Activated B cell treated with CpG ODN at 0.5 μM for 24 hours (primary cell): ENCODE measurements at places on chromosomes 16 and 17. TPM values are rescaled to one million over a fixed set of nuclear protein-coding genes. Genes with fewer than 3 reads are reported as not detected.
A peak's percentile ranks its signal among the peaks of the same experiment; 100 is the strongest.

- no peak for DNase-seq
These were observed 191.5 kb downstream of the FTO start for GRCh38 chr16:53895433-53895832.

- no peak for DNase-seq
These were observed 10.1 kb upstream of the SLC25A39 start for GRCh38 chr17:44334727-44335126.

- no peak for DNase-seq
These were observed 23.6 kb downstream of the CRISPLD2 start for GRCh38 chr16:84843149-84844048.

PHKG2 gene
- 45.3 and 51.4 TPM in 2 replicates for total RNA-seq

DNA sequence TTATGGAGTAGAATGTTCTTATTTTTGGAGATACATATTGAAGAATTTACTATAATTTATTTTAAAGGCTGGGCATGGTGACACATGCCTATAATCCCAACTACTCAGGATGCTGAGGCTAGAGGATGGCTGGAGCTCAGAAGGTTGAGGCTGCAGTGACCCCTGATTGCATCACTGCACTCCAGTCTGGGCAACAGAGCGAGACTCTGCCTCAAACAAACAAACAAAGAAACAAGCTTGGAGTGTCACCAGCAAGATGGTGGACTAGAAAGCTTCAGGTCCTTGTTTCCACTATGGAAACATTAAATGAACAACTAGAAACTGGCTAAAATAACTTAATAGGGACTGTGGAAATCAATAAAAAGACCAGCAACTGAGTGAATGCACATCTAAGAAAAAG, 17.9 kb upstream of the GPT2 start:
- DNase-seq, result no peak

CSNK2A2 gene
- total RNA-seq, result 77.3 and 85.5 TPM in 2 replicates

DNA sequence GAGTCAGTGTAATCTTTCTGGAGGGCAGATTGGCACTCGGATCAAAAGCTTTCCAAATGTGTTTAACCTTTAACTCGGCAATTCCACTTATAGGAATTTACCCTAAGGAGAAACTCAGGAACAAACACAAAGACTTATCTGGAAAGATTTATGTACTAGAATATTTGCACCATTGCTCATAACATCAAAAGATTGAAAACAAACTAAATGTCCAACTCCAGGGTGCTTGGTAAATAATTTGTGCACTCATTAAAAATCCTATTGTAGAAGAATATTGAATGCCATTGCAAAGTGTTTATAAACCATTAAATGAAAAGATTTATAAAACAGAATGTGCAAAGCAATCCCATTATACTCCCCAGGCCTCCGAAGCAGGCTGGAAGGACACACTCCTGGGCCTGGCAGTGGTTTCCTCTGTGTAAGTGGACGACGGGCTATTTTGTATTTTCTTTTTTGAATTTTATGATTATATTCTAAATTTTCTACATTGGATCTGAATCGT, 18.7 kb upstream of the RBFOX3 start:
- no peak for DNase-seq

PPY gene
- total RNA-seq, result not detected in 2 replicates

DNA sequence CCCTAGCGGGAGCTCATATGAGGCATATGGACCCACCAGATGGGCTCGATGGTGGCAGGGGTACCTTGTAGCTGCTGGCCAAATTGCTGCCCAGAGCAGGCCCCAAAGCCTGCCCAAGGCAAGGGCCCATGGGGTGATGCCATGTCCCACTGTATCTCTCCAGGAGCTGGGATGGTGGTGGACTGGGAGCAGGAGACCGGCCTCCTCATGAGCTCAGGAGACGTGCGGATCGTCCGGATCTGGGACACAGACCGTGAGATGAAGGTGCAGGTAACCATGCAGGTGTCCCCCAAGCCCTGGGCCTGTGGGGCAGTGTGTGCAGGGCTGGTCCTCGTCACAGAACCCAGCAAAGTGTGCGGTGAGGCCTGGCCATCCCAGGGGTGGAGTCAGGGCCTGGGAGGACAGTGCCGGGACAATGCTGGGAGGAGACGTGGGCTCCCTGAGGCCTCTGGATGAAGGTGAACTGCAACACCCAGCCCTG, 34.1 kb upstream of the CHMP6 start:
- DNase-seq, result no peak

GRCh38 chr17:8133399-8133798, 9.5 kb upstream of the HES7 start:
- DNase-seq, result no peak

- no peak for DNase-seq
These were observed 31.5 kb downstream of the UBE2G1 start for GRCh38 chr17:4334776-4335584.

FZD2 gene
- total RNA-seq, result 0.91 TPM in 2 replicates

GPR142 gene
- not detected in 2 replicates for total RNA-seq

GRCh38 chr17:49361129-49361901, 735 bp downstream of the ZNF652 start:
- peak; percentile 71 for DNase-seq

SLC13A2 gene
- total RNA-seq, result not detected in 2 replicates

- no peak for DNase-seq
These were observed 70.4 kb upstream of the SMURF2 start for GRCh38 chr17:64732336-64733006.

DNA sequence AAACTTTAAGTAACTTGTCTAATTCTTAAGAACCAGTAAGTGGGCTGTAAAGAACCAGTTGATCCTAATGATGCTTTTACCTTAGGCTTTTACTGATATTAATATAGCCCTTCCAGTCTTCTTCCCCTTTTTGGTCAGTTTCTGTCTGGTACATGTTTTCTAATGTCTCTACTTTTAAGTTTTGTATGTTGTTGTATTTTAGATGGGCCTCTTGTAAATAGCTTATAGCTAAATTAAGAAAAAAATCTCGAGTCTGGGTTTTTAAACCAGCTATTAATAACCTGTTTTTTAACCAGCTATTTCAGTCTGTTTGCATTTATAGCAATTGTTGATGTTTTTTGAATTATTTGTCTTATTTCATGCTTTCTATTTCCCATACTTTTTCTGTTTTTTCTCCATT, 79.0 kb downstream of the PITPNC1 start:
- DNase-seq, result no peak

DNA sequence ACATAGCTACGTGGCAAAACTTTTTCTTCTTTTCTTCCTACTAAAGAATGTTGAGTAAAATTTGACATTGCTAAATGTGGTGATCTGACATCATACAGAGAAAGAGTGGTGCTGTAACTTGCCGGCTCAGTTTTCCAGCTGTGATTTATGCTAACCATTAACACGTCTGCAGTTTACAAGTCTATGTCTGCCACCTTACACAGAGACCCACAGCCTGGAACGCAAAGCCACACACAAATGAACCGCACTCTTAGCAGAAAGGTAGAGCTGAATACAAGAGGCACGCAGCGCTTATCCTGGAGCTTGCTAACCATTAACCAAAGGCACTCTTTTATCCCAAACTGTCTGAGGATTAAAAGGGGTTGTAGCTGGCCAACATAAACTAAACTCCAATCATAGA, 31.9 kb downstream of the CACNG1 start:
- DNase-seq, result no peak

KRT40 gene
- total RNA-seq, result not detected in 2 replicates

GPT2 gene
- 11.7 and 17.4 TPM in 2 replicates for total RNA-seq

DNA sequence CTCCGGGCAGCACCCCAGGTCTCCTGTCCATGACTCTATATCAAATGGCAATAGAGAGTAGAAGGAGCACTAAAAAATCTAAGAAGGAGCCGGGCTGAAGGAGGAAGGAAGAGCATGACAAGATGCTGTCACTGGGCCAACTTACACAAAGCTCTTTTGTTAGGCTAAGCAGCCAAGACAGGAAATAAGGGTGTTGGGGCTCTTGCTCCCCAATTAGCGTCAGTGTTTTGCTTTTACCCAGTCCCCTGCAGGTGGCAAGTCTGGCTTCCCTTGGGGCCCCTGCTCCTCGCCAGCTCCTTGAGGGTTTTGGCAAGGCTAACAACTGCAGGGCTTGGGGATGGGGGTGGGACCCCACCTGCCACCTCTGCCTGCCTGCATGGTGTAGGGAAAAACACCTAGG, 120.5 kb downstream of the CCT6B start:
- no peak for DNase-seq

DNA sequence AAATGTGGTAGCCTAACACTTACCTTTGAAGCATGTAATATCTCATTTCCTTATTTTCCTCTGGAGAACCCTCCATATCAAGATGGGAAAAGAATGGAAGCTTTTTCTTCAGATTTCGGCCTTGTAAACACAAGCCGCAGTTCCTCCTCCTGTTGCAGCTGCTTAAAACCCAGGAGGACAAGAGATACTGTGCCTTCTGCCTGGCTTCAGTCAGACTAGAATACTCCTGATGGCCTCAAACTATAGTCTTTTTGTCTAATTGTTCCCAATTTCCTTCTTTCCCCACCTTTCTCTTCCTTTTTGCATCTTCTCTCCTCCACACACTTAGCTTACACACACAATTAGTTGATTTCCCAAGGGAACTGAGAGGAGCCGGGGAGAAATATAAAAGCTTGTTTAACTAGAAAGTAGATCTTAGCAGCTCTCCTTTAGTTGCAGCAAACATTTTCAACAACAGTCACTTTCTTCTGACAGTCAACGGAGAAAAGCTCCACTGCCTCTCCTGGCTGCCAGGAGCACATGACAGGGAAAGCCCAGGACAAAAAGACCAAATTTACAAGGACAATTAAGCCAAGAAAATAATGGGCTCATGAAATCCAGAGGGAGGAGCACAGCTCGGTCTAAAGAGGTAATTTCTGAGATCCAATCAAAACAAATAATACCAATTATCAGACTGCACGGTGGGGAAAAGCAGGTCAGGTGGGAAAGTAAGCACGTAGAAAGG, 76.4 kb upstream of the C17orf78 start:
- no peak for DNase-seq
